ENCODE measurements at places on chromosomes 7 and 10.
A peak's percentile ranks its signal among the peaks of the same experiment; 100 is the strongest.

GRCh38 chr10:44696496-44696895 lies 214.6 kb upstream of the TMEM72 start:
- no peak for DNase-seq

DNA sequence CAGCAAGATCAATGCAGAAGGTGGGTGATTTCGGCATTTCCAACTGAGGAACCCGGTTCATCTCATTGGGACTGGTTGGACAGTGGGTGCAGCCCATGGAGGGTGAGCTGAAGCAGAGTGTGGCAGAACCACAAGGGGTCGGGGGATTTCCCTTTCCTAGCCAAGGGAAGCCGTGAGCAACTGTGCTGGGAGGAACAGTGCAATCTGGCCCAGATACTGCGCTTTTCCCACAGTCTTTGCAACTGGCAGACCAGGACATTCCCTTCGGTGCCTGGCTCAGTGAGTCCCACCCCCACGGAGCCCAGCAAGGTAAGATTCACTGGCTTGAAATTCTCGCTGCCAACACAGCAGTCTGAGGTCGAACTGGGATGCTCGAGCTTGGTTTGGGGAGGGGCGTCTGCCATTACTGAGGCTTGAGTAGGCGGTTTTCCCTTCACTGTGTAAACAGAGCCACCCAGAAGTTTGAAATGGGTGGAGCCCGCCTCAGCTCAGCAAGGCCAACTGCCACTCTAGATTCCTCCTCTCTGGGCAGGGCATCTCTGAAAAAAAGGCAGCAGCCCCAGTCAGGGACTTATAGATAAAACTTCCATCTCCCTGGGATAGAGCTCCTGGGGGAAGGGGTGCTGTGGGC lies 58.6 kb upstream of the SLC26A5 start:
- no peak for DNase-seq

- no peak for DNase-seq
Observed at GRCh38 chr7:111190804-111191203, 99.9 kb downstream of the LRRN3 start.

DNA sequence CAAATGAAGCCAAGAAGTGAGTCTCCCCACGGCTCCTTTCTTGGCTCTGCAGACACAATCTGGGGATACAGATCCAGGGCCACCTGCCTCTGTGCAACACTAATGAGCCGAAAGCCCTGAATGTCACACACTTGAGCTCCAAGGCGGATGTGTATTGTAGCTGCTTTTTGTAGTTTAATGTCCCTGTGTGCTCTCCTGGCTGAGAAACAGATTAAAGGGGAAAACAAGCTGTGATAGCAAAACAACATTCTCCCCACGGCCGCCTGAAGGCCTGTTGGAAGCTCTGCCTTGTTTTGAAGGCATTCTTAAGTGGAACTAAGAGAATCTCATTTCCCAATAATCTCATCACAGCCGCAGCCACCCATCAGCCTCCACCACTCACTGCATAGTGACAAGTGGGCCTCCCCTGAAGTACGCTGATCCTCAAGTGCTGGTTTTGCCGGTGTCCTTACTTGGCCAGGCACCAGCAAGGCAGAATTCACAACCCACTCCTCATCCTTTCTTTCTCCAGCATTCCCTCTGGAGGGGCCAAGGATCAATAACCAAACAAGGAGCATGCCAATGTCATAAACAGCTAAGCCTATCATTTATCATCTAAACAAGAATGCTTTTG lies 44.4 kb upstream of the AMPH start:
- DNase-seq = no peak

GRCh38 chr7:159117366-159118196 lies 27.1 kb downstream of the VIPR2 start:
- DNase-seq = no peak

GRCh38 chr7:107037717-107038603 lies 6.5 kb upstream of the PRKAR2B start:
- no peak for DNase-seq

DNA sequence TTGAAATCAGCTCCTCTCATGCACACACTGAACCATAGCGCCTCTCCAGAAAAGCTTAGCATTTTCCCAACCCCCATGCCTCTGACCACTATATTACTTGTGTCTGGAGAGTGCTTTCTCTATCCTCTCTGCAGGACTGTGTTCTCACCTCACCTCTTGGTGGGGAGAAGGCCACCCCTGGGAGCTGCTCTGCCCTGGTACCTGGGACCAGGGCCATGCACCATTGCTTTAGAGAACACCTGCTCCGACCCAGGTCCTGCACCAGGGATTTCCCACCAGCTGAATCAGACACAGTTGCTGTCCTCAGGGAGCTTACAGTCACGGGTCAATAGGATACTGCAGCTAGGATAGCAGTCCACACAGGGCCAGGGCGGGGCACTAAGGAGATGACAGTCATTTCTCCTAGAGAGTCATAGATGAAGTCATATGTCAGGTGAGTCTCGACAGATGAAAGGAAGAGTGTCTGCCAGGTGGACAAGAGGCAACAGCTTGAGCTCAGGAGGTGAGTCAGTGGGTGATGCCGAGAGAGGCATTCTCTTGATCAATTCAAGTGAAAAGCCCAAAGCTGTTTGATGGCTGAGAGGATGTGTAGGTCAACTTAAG lies 619 bp upstream of the LMTK2 start:
- no peak for DNase-seq

DNA sequence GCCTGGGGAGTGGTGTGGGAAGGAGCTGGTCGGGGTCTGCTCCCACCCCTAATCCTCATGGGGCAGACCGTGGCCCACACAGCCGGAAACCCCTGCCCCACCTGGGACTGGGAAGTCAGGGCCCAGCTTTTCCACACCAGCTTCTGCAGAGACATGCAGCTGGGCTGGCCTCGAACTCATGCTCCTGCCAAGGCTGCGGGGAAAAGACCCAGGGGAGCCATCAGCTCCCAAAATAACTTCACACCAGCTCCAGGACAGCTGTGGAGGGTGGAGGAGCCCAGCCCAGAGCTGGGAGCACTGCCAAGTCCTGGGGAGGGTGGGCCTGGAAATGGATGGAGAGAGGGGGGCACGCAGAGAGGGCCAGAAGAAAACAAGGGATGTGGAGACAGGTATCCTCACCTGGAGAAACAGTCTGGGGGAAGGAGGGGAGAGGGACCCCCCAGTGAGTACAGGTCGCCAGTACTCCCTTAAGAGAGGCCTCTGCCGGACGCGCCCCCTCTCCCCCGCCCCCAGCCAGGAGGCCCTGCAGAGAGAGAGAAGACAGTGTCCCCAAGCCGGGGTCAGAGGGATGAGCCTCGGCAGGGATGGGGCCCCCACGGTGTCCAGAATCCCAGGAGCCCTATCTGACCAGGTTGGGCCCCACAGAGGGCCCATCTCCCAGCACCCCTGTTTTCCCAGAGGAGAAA lies 11.5 kb upstream of the GRIFIN start:
- DNase-seq = no peak

GRCh38 chr7:38178695-38179344 lies 775 bp downstream of the STARD3NL start:
- no peak for DNase-seq

DNA sequence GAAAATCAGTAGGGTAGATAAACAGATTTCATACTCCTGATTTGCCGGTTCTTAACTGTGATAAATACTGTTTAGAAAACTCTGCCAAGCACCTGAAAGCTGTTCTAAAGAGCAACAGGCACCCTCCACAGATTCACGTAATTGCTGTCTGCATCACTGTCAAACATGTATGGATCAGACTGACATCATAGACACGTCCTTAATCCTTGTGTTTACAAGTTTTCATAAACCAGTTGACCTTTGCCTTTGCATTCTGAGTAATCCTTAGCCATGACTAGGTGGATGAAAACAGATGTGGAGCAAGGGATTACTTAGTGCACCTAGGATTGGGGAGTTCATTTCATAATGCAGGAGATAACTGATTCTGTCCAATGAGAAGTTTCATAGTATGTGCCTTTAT lies 41.6 kb downstream of the SLC39A12 start:
- DNase-seq = no peak

- DNase-seq = no peak
Observed at GRCh38 chr7:22187691-22188348, 169.1 kb downstream of the RAPGEF5 start.

GRCh38 chr10:18607503-18608378 lies 43.6 kb downstream of the NSUN6 start:
- peak; percentile 68 for DNase-seq

DNA sequence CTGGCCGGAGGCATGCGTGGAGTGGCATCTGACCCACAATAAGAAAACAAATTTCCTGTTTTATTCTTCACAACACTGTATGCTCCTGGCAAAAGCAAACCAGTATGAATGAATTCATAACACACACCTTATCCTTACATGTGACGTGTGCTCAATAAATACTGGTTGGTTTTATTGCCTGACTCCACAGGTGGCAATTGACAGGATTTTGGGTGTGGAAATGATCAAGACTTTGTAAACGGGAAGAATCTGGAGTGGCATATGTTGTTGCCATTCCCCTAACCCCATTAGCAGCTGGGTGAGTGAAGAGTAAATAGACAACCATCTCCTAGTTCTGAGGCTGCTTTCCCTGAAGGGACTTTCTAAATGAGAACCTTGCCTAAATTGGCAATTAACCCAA lies 215.5 kb upstream of the AOAH start:
- DNase-seq = no peak

GRCh38 chr7:77765481-77765880 lies 32.8 kb downstream of the TMEM60 start:
- no peak for DNase-seq

DNA sequence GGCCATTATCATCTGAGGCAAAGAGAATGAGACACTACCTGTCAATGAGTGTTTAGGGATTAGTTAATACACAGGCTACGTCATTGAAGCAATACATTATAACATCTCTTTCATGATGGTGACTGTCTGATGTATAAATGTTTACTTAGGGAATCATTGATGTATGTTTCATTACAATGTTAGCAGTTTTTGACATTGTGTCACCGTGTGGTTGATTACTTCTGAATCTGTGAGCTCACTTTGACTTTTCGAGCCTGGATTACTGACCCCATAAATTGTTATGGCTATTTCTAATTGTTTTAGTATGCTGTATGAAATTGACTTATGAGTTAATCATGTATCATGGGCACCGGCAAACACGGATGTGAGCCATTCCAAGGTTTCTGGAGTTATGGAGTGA lies 494.0 kb downstream of the MAGI2 start:
- peak; percentile 43 for DNase-seq

- DNase-seq = no peak
Observed at GRCh38 chr10:96275685-96276418, 4.5 kb upstream of the BLNK start.

DNA sequence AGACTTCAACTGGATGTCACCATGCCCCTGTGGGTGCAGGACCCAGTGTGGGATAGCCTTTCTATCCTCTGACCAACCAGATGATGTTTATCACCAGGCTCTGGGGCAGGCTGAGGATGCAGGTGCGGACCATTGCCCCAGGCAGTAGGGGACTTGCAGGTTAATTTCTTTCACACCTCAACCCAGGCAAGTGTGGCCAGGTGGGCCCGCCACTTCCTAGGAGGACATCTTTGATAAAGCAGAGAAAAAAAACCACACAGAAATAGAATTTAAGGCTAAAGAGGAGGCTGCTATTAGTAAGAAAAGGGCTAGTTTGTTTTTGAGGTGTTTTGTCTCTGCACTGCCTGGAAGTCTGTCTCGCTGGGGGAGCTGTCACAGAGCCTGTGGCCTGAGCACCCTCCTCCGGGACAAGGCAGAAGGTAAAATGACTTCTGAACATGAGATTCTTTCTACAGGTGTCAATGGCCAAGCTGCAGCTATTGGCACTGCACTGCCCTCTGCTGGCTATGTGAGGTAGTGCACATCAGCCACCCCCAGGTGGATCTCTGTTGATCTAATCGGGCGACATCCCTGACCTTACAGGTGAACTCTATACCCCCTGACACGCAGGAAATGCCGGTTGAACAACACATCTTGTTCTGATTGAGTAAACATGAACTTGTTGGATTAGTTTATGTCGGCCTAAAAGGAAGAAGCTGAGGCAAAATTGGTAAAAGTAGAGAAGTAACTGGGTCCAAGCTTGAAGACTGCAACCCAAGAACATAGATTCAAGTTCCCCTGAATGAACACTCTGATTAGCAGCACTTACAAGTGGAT lies 21.0 kb downstream of the UPP1 start:
- no peak for DNase-seq

DNA sequence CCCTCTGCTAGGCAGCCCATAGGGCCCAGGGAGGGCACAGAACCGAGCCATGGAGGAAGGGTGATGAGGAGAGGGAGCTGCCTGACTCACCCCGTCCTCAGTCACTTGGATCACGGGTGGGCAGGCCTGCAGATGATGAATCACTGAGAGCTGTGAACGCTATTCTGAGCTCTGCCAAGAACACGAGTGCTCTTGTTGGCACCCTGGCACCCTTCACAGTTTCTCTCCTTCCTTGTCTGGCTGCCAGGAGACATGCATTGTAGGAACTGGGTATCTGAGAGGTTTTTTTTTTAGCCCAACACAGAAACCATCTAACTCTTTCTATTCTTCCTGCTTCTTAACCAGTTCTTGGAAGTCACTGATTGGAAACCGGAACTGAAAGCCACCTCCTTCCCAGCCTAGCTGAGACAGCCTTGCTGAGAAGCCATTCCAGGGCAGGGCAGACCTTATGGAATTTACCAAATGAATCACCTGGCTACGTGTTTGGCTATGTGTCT lies 82.1 kb downstream of the SLC37A3 start:
- DNase-seq = no peak

DNA sequence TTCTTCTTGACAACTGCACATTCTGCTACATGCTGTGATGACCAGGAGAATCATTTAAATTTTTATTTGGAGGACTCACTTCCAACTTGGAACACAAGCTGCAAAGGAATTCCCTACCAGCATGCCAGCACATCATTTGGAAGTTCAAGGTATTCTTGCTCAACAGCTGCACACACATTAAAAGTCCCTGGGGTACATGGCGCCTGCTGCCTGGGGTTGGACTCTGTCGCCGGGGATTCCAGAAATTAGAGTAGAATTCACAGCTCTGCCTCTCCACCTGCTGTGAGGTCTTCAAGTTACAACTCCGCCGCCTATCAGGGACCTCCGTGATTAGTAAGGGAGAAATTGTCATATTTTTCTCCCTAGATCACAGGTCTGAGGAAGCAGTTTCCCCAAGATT lies 1.1 kb downstream of the ZNF32 start:
- DNase-seq = no peak

DNA sequence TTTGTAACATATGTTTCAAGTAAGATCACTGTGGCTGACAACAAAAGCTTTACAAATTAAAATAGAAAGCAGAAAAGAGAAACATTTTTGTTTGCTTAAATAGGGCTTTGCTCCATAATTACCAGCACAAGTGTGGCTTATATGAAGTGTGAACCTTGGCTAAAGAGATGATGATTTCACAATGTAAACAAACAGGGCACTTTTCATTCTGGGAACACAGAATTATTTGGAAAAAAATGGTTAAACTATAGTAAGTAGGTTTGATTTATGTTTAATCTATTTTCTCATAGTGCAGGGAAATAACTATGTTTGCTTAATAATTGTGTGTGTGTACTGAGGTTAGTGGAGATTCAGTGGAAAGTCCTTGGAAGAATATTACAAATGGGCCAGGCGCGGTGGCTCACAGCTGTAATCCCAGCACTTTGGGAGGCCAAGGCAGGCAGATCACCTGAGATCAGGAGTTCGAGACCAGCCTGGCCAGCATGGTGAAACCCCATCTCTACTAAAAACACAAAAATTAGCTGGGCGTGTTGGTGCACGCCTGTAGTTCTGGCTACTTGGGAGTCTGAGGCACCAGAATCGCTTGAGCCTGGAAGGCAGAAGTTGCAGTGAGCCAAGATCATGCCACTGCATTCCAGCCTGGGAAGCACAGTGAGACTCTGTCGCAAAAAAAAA lies 19.1 kb upstream of the OTUD1 start:
- DNase-seq = no peak

GRCh38 chr10:78516756-78517155 lies 483.1 kb downstream of the RPS24 start:
- DNase-seq = no peak

- no peak for DNase-seq
Observed at GRCh38 chr7:131159961-131160361, 167.7 kb upstream of the MKLN1 start.
